Activated CD4-positive, CD25-positive, alpha-beta regulatory T cell treated with anti-CD3 and anti-CD28 coated beads, Interleukin-2, amount 50 U/mL, for 16 hours (primary cell): ENCODE measurements at places on chromosomes 7 and 10.

DNA sequence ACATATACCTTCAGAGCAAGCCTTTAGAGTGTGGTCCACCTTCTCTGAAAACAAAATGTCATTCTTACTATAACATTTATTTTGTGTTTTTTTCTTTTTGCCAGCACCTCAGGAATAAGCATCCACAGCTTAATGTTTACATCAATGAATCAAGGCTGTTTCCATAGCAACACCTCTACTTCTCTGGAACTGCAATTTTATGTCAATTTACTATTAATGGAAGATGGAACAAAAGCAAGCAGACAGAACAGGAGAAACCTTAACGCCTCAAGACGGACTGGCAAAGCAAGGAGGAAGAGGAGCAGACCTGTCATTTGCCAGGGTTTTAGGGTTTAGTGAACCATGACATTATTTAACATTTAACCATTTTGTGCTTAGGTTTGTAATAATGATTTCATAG is 63.1 kb downstream of the PRR15 start:
- no peak for DNase-seq

GRCh38 chr10:8437896-8438295 is 383.4 kb downstream of the GATA3 start:
- DNase-seq = no peak

DNA sequence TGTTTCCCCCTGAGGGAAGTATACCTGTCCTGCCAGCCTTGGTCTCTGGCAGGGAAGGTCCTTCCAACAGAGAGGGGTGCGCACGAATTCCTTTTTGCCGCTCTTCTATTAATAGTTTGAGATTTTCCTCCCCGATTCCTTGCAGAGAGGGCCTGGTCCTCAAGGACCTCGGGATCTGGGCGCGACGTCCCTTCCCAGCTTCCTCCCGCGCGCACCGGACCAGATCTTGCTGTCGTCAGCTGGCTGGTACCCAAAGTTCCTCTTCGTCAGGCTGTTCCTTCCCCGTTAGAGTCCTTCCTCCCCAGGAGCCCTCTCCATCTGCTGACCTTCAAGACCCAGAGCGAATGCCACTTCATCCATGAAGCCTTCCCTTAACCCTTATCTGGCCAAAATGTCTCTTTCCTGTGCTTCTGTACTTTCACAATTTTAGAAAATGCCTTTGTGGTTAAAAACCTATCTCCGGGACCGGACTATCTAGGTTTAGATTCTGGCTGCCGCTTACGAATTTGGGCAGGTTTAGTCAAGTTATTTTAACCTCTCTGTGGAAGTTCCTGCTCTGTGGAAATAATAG is 851 bp upstream of the GOT1 start:
- DNase-seq = no peak

DNA sequence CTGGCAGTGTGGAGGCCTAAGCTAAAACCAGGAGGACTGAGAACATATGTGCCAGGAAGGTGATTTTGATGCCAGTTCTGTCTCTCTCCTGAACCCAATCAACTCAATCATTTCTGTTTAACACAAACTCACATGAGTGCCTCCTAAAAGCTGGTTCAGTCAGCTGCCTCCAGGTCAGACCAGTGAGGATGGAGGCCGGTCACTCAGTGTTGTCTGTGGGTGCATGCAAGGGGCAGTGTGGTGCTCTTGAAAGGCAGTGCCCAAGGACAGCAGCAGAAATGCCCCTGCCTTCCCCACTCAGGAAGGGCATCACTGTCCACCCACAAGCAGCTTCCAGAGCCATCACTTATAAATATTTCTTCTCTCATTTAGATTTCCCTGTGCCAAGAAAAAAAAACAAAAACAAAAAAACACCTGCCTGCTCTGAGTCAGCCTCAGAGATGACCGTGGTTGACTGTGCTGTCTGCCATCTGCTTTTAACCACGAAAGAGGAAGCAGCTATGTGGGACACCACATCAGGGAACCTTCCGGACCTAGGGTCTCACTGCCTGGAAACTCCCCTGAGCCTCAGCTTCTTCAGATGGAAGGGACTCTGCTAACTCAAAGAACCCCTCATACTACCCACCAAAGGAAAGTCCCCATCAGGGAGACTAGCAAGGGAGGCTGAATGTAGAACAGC is 39.1 kb downstream of the VOPP1 start:
- peak; percentile 60 for DNase-seq

DNA sequence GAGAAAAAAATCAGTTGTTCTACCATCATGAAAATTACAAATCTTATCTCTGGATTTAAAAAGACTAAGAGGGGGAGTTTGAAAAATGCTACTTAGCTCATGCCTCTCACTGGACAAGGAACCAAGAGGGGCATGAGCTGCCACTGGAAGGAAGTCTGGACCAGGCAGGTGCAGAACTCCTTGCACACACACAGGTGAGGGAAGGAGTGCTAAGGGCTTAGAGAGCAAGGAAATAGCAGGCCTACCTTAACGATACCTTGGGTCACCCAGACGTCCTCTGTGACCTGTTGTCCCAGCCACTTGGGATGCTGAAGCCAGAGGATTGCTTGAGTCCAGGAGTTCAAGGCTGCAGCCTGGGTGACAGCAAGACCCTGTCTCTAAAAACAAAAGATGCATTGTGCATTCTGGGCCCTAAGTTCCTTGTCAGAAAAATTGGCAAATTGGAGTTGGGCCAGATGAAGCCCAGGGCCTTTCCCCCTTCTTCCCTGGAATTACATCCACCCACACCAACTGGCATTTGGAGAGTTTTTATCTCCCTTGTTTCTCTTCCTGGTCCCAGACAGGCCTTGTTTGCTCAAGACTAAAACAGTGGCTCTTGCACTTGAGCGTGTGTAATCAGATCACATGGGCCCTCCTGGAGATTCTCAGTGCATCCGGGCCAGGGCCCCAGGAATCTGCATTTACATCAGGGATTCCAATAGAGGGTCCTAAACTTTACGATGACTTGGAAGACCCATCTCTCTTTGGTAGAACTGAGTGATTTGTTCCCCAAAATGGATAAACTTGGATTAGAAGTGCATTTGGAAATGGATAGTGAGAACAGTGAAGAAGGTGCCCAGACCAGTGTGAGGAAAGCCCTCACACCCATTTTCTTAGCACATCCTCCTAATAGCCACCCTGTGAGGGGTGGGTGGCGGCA is 3.0 kb downstream of the DDIT4 start:
- no peak for DNase-seq
